ENCODE measurements at places on chromosomes 11 and 22.

DNA sequence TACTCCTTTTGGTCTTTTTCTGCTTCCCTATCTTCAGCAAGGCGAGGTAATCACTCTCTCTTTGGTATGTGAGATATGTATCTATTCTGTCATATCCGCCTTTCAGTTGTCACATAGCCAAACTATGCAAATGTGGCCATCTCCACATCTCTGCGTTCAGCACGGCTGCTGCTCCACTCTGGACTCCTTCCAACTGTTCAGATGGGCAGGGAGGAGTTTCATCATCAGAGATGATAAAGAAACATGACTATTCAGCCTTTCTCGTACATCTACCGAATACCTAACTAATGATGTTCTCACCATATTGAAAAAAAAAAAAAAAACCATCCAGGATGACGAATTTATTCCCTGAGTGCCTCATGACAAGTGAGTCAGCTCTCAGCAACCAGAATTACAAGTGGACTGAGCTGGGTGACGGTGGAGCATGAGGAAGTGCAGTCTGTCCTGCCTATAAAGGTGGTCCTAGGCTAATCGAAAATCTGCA is 899.6 kb downstream of the OPCML start:
- no peak for DNase-seq

GRCh38 chr22:44549701-44550100 is 51.7 kb upstream of the RTL6 start:
- DNase-seq, result no peak

GRCh38 chr11:69052343-69053168 is 3.8 kb downstream of the TPCN2 start:
- DNase-seq, result no peak

GRCh38 chr11:64069401-64070313 is 33.9 kb downstream of the FLRT1 start:
- no peak for DNase-seq

DNA sequence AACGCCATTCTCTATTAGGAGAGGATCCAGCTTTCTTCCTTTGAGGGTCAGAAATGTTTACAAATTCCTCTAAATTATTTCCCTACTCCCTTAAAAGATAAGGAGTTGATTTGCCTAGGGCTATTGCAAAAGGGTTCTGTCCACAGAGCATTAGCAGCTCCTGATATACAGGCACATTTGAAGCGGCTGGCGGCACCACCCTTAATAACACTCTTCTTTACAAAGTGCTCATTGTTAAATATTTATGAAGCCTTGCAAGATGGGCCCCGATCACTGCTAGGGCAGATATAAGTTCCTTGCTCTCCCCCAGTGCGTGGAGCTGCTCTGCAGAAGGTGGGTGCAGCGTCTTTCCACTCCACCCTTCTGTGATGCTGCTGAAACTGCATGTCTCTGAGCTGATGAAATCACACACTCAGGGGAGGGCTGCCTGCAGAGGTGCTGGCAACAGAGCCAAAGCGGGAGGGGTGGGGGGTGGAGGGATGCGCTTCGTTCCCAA is 116.7 kb upstream of the NTM start:
- DNase-seq, result no peak

DNA sequence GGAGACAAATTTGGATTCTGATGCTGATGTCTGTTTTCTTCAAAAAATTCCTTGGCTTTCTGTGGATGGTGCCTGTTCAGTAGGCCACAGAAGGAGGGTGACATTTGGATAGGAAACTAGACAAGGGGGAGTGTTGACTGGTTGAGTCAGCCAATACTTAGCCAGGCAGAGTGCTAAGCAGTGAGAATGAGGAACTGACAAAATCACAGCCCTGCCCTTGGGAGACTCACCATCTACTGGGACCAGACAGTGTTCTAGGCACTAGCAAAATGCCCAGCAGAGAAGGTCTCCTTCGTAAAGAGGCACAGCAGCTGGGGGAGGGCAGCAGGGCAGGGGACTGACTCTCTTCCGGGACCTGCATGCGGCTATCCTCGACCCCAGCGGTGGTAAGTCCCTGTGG is 190.2 kb downstream of the DSCAML1 start:
- DNase-seq, result no peak

- DNase-seq, result no peak
These were observed 11.4 kb downstream of the EHF start for GRCh38 chr11:34632105-34632791.

DNA sequence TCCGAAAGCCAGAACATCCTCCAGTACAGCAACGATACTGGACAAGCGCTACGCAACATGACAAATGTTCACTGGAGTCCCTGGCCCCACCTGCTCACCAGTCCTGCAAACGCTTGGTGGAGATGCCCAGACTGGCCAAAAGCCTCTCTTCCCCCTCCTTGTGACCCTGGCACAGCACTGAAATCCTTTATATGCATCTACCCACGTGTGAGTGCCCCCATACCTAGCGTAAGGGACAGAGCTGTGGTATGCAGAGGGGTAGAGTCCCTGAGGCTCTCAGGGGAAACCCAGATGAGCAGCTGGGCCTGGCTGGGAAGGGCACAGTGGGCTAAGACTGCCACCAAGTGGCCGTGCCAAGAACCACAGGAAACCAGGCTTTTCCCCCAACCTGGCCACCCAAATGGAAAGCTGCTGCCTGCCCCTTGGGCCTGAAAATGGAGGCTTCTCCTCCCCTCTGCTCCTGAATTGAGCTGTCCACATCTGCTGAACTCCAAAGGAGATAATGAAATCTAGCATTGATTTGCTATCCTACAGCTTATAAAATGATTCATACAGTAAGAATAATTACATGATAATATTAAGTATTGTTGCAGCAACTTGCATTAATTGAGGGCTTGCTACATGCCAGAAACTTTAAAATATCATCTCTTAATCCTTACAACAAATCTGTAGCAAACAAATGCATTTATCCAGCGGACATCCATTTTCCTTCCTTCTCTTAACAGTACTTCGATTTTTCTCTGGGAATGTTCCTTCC is 24.8 kb upstream of the TTC12 start:
- DNase-seq, result peak; percentile 67

GRCh38 chr11:65912845-65913244 is 6.0 kb downstream of the C11orf68 start:
- no peak for DNase-seq

GRCh38 chr11:50074161-50074560 is 41.5 kb downstream of the OR4C45 start:
- no peak for DNase-seq

DNA sequence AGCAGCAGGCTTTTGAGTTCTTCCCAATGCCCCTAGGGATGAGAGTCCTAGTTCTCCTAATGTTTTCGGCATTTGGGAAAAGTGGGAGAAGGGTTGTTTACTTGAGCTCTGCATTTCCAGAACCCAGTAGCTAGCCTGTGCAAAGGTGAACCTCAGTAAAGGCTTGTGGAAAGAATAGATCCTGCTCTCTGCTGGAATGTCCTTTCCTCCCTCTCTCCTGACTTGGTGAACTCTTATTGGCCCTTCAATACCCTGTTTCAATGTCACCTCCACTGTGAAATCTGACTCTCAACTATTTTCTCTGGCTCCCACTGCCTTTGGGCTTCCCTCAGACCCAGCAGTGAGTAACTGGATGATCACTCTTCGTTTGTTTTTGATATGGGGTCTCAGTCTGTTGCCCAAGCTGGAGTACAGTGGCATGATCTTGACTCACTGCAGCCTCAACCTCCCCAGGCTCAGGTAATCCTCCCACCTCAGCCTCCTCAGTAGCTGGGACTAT is 2.4 kb upstream of the UVRAG start:
- no peak for DNase-seq

GRCh38 chr11:76567261-76567660 is 103.3 kb downstream of the LRRC32 start:
- DNase-seq, result no peak

GRCh38 chr11:39617971-39618370 is 1841.5 kb downstream of the LRRC4C start:
- DNase-seq, result no peak

- no peak for DNase-seq
These were observed 88.9 kb upstream of the DDI1 start for GRCh38 chr11:103947546-103947919.

DNA sequence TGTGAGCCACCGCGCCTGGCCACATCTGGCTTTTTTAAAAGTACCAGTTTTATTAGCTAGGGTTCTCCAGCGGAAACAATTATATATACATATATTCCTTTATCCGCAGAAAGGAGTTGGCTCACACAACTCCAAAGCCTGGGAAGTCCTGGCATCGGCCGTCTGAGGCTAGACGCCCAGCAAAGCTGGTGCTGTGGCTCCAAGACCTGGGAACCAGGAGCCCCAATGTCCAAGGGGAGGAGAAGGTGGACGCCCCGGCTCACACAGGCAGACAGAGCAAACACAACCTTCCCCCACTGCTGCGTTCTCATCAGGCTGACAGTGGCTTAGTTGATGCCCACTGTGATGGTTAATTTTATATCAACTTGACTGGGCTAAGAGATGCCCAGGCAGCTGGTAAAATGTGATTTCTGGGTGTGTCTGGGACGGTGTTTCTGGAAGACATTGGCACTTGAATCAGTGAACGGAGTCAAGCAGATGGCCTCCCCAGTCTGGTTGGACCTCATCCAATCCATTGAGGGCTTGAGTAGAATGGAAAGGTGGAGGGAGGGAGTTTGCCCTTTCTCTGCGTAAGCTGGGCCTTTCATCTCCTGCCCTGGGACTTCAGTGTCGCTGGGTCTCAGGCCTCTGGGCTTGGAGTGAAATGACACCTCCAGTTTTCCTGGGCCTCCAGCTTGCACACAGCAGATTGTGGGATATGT is 904.4 kb downstream of the BRD1 start:
- DNase-seq, result no peak

- DNase-seq, result no peak
These were observed 346.6 kb downstream of the MN1 start for GRCh38 chr22:27454807-27455450.

GRCh38 chr11:75597636-75598035 is 35.6 kb downstream of the SERPINH1 start:
- DNase-seq, result no peak

DNA sequence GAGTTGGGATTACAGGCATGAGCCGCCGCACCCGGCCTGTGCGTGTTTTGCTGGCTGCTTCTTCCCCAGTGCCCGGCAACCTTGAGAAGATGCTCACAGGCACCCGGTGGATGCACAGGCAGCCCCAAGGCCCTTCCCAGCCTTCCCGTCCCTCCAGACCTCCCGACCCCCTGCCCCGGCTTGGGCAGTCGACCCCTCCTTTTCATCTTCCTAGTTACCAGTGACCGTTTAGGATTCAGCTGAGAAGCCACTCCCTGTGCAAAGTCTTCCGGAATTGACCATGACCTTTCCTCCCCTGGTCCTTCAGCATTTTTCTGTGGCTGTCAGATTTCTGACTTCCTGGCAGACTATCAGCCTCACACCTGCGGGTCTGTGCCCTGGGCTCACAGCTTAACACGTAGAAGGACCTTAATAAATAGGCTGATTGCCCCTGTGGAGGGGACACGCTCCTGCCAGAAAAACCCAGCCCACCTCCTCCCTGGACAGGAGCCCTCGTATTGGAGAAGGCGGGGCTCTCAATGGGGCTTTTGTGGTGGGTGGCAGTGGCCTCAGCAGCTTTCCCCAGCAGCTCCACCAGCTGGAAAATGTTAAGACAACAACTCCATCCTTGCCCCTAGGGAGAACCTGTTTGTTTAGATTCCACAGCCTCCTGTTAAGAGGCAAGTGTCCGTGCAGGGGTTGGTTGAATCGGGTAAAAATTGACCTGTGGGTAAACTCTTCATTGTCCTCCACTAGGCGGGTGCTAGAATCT is 10.4 kb upstream of the ANO1 start:
- DNase-seq, result no peak

DNA sequence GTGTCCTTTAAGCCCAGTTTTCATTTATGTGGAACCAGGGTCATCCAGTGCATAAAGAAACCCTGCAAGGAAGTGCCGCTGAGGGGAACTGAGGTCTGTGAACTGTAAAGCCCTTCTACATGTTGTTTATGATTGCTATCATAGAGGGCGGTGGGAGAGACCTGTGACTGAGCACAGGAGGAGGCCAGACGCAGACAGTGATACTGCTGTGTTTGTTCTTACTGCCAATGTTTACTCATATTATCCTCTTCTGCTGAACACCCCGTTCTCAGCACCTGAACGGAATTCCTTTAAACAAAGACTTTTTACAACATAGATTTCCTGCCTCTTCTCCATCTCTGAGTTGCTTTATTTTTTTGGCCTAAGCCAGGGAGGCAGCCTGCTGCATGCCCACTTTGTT is 967 bp upstream of the GALNT18 start:
- DNase-seq, result no peak

DNA sequence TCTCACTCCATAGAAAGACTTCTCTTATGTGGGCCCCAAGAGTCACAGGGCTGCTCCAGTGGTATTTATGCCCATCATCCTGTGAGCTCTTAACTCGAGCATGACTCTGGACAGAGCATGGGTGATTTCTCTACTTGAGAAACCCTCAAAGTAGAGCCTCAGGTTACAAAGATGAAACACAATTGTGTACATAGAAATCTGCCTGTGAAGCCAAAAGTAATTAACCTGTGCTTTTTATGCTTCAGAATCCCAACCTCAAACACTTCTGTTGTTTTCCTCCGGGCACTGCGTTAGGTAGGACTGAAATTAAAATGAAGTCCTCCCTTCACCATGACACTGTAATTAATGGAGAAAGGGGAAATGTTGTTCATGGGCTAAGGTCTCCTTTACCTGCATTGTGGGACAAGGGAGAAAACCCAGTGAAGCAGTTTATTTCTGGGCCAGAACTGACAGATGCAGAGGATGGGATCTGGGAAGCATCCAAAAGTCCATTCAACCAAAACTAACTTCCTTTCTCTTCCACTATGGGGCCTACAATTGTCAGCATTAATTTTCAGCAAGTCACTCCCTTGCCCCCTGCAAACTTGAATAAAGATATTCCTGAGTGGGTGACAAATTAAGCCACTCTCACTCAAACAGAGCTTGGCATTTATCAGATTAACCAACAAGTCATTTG is 24.1 kb upstream of the POU2AF1 start:
- no peak for DNase-seq

- DNase-seq, result no peak
These were observed 108.9 kb downstream of the CCDC81 start for GRCh38 chr11:86483610-86483939.

DNA sequence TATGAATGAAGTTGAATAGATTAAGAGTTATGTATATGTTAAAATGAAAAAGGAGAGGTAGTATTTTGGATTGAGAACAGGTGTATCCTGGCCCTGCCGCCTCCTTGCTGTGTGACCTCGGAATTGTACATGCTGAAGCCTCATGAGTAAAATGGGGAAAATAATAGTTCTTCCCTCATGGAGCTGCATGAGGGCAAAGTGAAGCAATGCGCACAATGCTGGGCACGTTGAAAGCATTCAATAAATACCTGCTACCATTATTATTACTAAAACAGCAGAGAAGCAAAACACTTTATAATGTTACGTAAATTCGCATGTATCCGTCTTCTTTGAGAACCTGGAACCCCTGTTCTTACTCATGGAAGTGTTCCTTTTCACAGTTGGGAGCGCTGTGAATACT is 5.7 kb downstream of the AMOTL1 start:
- DNase-seq, result no peak
